ENCODE measurements at places on chromosomes 4 and X.

- DNase-seq, result no peak
These were observed 3.2 kb upstream of the UGT2B7 start for GRCh38 chr4:69092980-69093568.

- DNase-seq, result no peak
These were observed 408.2 kb upstream of the PITX2 start for GRCh38 chr4:111031001-111031579.

- DNase-seq, result no peak
These were observed 23.3 kb downstream of the ADGRL3 start for GRCh38 chr4:61223385-61223784.

DNA sequence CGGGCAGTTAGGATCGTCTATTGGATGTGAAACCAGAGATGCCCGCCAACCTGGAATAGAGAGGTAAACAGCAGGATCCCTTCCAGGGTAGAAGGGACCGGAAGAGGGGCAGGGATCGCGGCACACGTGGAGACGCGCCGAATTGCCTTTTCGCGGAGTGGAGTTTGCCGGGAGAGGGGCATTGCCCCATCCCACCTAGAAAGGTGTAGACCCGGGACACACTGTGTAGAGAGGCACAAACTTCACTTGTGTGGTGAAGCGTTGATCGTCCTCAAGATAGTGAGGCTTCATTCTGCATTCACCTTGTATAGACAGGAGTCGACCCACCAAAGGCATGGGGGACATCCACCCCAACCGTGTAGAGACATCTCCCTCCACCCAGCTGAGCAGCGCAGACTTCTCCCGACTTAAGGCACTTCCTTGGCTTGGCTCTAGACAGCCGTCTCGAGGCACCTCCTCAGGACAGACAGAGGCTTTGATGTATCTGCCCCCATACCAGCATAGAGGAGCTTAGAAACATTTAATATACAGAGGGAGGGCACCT, 410 bp downstream of the GNL3L start:
- DNase-seq, result no peak

GRCh38 chr4:52659722-52660261, 691 bp upstream of the USP46 start:
- peak; percentile 51 for DNase-seq

DNA sequence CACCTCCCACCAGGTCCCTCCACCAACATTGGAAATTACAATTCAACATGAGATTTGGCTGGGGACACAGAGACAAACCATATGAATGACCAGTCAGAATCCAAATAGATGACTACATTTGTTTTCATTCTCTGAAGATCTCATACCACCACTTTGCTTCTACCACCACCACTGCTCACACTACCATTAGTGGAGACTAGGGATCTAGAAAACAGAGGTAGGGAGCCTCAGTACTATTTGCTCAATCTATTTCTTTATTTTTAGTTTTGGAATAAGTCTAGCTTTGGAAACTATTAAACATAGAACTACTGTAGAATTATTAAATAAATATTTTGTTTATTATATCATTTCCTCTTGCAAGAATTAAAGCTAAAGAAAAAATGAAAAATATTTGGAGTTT, 727.9 kb downstream of the CCSER1 start:
- DNase-seq, result no peak

DNA sequence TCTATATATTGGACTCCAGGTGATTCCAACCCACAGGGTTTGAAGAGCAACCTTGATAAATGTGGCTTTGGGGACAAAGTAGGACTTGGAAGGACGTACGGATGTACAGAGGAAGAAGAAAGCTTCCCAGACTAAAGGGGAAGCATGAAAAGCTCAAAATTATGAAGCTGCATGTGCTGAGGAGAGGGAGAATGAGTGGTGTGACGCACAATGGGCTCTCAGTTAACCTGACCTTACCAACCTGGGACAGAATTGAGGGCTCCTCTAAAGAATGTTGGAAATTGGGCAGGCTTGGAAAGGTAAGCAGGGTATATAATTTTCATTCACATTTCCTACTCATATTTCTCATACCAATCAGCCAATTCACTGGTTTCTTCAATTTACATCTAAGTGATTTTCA, 10.5 kb upstream of the TIGD2 start:
- DNase-seq, result no peak

GRCh38 chrX:100609591-100609990, 24.9 kb downstream of the TNMD start:
- DNase-seq, result no peak

DNA sequence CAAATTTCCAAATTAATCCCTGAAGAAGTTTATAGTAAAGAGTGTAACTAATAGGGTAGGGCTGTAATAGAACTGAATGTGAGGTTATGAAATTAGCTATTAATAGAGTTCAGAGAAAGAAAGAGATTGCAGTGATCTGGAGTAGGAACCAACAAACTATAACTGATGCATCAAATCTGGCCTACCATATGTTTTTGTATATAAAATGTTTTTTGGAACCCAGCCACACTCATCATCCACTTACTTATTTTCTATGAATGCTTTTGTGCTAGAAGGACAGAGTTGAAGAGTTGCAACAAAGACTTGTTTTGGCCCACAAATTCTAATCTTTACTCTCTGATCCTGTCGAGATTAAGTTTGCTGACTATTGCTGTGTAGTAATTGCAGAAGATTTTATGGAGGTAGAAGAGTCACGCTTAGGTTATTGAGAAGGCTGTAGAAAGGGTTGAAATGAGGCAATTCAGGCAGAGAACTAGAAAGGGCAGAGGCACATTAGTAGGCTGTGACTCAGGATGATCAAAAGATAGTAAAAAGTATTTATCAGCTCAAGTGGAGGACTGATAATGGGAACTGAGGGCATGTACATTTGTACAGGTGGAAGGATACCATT, 298.7 kb upstream of the EMCN start:
- DNase-seq, result no peak

Data from hindlimb muscle (tissue), 1 donor.